ENCODE measurements at places on chromosomes 6 and 20.

- DNase-seq = no peak
These were observed 169.5 kb downstream of the SLC24A3 start for GRCh38 chr20:19381947-19382346.

GRCh38 chr6:130163266-130163665, 59.5 kb downstream of the SAMD3 start:
- DNase-seq = no peak

GRCh38 chr6:40743226-40743625, 156.1 kb upstream of the LRFN2 start:
- no peak for DNase-seq

DNA sequence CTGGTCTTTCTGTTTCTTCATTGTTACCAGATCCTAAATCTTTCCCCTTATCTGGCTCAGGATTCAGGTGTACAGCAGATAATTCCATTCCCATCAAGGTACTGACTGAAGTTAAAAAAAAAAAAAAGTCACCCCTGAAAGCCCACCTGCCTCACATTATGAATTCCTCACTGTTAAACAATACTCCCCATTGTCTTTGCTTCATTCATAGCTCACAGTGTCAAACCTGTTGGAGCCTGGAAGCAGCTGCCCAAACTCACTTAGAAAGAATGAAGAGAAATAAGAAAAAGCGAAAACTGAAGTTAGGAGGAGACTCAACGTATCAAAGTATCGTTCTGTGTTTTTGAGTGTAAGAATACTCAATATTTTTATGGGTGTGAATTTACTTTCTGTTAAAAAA, 1.8 kb upstream of the DCBLD1 start:
- DNase-seq = no peak

DNA sequence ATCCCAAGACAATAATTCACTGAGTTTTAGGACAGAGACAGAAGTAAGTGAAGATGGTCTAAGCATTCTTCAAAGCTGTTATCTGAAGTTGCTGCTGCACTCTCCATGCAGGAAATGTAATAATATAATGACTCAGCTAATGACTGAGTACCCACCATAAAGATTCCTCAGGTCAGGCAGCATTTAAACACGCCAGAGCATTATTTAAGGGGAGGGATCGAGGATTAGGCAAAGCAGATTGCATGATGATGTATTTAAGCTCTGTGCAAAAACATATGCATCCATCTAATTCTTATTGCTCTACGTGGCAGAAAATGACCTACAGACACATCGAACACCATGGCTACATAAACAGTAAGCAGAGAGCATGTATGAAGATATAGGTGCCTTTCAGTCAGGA, 216.4 kb downstream of the UNC5CL start:
- DNase-seq = no peak

DNA sequence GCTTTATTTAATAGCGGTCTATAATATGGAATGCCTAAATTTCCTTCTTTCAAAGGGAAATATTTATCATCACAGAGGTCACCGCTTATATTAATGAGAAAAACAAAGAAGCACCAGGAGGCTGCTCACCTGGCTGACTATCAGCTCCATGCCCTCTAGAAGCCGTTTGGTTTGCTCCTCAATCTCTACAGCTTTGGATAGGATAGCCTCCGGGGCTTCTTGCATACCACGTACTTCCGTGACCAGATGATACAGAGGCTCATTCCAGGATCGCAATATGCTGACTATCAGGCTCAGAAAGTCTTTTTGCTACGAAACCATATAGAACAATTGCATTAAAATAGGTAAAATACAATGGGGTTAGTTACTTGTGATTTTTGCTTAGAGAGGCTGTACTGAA, 6.8 kb downstream of the PRL start:
- DNase-seq = no peak
